Thoracic aorta (tissue), 2 donors: ENCODE measurements at places on chromosomes 12 and 14.

DNA sequence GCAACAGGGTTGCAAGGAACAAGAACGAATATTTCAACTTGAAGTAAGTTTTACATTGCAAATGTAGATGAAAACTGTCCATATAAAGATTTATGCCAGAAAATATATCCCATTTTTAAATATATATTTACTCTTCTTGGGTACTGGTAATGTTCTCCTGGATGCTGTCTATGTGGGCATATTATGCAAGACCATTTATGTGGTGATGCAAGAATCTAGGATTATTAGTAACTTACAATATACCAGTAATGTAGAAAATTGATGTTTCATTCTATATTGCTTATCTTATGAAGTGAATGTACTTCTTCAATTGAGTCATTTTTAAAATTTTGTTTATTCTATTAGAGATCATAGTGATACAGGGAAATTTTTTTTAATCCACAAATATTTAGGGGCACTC is 25.1 kb downstream of the FGFR1OP2 start:
- DNase-seq: no peak

GRCh38 chr12:90572778-90573177 is 382.2 kb downstream of the CCER1 start:
- no peak for DNase-seq

GRCh38 chr14:105139212-105139825 is 29.3 kb downstream of the JAG2 start:
- no peak for DNase-seq

- peak; percentile 21 for DNase-seq
These were observed 111.9 kb upstream of the CCDC175 start for GRCh38 chr14:59688224-59689170.

DNA sequence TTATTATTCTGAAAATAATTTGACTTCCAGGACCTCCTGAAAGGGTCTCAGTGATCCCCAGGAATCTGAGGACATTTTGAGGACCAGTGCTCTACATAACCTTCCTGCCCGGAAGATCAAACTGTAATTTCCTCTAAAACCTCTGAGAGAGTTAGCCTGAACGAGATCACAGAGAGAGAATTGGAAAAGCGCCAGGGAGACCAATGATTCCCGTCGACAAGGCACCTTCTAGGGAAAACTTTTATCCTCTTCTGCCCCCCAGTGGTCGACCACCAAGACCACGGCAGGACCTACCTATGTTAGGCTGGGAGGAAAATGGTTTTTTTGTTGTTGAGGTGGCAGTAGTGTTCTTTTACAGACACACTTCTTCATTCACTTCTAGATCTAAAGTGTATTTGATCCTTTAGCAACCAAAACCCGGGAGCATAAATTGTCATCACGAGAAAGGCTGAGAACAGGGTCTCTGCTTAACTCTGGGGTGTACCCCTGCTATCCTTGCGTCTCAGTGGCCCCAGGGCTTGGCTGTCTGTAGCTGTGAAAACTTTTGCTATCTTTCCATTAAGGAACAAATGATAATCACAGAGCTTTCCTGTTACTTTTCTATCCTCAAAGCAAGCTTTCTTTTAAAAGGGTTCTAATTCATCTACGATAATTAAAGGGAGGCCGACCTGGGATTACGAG is 62.9 kb upstream of the NID2 start:
- peak; percentile 19 for DNase-seq

DNA sequence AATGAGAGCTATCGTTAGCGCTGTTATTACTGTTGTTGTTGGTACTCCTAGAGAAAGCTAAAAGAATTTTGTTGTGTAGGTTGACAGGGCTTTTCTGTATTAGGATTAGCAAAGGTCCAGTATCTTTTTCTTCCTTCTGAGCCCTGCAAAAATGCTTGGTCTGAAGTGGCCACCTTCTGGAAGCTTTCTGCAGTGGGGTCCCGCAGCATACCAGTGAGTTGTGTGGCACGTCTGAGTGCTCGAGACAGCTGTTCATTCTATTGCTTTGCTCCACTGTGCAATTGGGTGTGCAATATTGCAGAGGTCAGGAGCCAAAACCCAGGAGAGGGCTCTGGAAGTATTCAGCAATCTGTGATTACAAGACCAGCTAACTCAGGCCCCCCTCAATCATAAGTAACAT is 57.1 kb downstream of the CCDC60 start:
- no peak for DNase-seq

- DNase-seq: no peak
These were observed 3.5 kb downstream of the ULK1 start for GRCh38 chr12:131897875-131898274.

DNA sequence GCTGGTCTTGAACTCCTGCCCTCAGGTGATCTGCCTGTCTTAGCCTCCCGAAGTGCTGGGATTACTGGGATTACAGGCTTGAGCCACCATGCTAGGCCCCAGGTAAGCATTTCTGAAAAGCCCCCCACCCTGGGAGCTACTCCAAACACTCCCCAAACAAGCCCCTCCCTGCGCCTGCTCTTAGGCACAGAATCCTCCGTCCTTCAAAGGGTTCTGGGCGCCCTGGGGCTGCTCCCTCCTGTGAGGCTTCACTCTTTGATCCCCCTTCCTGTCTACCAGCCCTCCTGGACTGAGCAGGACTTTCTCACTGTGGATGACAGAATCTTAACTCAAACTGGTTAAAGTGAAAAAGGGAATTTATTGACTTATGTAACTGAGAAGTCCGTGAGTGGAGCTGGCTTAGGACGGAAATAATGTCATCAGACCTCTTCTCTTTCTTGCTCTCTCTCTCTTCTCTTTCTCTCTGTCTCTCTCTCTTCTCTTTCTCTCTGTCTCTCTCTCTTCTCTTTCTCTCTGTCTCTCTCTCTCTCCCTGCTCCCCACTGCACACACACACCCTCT is 66.9 kb upstream of the CLMN start:
- DNase-seq: no peak

DNA sequence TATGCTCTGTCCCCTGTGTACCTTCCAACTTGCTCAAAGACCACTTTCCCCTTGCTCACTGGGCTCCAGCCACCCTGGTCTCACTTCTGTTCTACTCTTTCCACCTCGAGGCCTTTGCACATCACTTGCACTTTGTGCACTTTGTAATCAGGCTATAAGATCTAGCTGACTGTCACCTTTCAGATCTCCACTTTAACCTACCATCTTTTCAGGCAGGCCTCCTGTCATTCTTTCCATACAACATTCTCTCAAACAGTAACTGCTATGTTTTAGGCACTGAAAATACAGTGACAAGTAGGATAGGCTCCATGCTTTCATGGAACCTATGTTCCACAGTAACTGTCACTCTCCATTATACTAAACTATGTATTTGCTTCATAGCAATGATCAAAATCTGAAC is 14.0 kb downstream of the CPM start:
- no peak for DNase-seq
